ENCODE measurements at places on chromosomes 3 and 15. TPM values are rescaled to one million over a fixed set of nuclear protein-coding genes. Genes with fewer than 3 reads are reported as not detected.

DNA sequence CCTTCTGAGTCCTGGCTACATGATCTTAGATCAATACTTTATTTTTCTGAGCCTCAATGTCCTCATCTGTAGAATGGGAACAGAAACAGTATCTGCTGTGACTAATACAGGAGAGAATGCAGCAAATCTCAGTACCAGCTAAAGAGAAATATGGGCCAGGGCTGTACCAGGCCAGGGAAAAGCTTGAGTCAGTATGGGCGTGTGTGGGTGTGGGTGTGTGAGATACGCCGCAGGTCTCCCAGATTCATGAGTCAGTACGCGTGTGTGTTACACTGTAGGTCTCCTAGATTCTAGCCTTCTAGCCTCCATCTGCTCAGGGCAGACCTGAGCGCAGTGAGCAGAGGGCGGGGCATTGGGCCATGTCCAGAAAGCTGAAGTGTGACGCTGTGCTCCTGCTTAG is 15.2 kb downstream of the GNAI2 start:
- DNase-seq, result no peak

DNA sequence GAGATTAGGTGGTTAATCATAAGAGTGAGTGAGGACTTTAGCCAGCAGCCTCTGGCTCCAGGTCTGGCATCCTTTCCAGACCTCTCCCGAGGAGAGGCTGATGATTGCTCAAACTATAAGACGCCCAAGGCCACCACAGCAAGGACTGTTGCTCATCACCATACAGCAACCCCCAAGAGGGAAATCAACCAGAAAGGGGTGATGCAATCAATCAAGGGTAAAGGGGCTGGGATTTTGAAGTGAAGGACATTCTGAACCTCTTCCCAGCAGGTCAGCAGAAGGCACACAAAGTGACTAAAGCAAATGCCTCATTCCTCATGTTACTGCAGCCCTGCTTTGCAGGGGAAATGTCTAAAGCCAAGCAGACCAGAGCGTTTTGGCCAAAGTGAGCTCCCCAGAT is 247.3 kb upstream of the IGF1R start:
- peak; percentile 77 for DNase-seq

DNA sequence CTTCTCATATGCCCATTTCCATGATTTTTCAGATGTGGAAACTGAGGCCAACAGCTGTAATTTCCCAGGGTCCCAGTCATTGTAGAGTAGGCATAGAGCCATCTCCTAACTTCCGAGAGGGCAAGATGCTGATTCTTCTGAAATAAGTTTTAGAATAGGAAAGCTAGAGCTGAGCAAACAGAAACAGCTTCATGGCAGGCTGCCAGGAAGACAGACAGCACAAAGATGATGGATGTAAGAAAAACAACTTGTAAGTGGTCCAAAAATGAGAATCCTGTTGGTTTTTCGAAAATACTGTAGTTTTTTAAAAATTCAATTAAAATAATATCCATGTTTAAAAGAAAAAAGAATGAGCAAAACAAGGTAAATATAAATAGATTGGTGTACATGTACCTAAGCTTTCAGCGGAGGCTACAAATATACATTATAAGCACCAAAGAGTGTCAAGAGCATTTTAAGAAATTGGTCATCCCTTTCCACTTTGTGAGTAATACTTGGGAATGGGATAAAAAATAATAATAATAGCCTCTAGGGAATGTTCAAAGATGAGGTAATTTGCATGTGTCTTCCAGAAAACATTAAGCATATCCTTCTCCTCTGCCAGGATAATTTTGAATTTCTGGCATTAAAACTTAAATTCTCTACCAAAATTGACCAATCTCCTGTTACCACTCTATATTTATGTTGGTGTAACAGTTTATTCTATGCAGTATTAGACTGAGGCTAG is 406.6 kb downstream of the MECOM start:
- no peak for DNase-seq

DNA sequence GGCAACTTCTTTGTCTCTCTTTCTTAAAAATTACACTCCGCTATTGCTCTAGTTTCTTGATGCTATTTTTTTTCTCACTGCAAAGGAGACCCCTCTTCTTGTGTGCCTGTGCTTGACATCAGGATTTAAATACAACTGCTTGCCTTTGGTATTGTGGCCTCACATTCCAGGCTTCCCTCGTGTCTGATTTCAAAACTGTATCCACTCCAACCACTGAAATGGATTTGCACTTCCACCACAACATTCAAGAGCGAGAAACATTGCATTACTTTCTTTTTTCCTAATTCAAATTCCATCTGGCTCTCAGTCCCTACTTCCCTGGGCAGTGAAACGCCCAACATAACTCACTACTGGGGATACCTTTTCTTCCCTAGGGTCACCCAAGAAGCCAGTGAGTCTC is 50.4 kb upstream of the PXYLP1 start:
- DNase-seq, result no peak

GRCh38 chr3:13552857-13553652 is 4.1 kb downstream of the FBLN2 start:
- DNase-seq, result no peak

DNA sequence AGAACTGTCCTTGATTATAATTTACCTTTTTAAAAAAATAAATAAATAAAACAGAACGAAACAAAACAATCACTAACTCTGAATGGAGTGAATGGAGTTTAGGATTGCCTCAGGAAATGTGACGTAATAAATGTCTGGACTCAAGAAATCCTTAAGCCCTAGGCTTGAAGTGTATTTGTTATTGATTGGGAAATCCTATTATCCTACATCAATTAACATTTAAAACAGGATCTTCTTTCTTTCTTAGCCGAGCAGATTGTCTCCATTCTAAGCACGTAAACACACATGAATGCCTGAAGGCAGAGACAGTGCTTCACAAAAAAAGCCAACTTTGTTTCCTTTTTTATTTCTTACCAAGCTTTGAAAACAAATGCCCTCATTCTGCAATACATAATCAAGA is 33.4 kb downstream of the KAT2B start:
- no peak for DNase-seq

DNA sequence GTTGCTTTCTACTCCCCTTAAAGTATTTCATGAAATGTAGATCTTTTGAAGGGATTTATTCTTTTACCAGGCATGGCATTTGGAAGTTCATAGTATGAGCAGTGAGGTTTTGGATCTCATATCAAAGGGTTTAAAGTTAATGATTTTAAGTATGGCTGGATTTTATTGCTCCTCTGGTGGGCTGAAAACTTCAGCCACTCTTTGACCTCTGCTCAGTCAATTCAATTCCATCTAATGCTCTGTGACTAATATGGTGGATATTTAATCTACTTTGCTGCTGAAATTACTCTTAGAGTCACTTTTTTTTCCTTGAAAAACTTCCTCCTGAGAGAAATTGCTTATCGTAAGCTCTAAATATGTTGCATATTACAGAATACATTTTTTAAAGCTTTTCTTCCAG is 218.6 kb downstream of the NR2F2 start:
- DNase-seq, result no peak

GABRR3 gene
- polyA plus RNA-seq, result not detected

ST3GAL6 gene
- polyA plus RNA-seq, result 8.9 TPM
